Cerebellum (tissue), 4 donors: ENCODE measurements at places on chromosomes 3 and 15. TPM values are rescaled to one million over a fixed set of nuclear protein-coding genes. Genes with fewer than 3 reads are reported as not detected.

Gene LRRC31
- not detected for total RNA-seq

DNA sequence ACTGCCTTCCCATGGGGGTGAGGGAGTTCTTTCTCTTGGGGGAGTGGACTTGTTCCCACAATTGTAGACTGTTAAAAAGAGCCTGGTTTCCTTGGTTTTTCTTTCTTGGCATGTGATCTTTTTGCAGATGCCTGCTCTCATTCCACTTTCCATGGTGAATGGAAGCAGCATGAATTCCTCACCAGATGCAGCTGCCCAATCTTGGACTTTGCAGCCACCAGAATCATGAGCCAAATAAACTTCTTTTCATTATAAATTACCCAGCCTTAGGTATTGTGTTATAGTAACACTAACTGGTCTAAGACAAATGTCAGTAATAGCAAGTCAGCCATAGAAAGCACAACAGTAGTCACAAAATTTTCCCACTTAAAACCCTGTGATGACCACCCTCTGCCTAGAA, 260.5 kb upstream of the THBS1 start:
- DNase-seq = no peak

- DNase-seq = no peak
Observed at GRCh38 chr3:42698216-42698910, 4.2 kb downstream of the HHATL start.

Gene GNAI2
- total RNA-seq = 63.8 TPM

DNA sequence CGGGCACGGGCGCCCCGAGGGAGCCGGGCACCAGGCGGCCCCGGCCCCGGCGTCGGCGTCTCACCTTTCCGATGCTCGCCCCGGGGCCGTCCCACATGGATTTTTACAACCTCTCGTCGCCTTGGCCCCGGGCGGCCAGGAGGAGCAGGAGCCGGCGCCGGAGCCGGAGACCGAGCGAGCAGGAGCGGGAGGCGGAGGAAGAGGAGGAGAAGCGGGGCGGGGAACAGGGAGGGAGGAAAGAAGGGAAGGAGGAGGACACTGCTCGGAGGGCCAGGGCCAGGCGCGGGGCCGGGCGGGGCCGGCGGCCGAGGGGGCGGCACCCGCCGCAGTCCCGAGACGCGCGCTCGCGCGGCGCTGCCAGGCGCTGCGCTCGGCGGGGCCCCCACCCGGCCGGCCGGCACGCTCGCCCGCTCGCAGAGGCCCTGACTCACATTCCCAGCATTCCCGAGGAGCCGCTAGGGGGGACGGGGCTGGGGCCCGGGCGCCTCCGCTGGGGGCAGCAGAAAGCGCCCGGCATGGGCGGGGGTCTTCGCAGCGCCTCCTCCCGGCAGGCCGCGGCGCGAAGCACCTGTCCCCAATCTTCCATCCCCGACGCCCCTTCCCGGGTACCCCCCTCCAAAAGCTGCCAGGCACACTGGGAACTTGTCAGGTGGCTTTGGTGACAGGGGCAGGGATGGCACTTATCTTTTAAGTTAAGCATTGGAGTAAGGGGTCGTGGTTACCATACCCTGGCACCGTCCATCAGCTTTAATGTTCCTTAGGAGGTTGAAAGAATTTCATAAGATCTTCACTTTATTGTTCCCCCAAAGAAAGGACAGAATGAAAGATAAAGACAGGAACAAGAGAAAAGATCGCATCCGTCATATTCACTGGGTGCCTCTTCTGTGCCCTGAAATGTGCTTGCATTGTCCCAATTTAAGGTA, at the start of gene ERC2:
TSS of gene ERC2 (minus strand) at position 284 of the 923 bp plus-strand sequence.
- peak; percentile 78 for DNase-seq

GRCh38 chr3:146485297-146485696, 15.9 kb upstream of the PLSCR2 start:
- DNase-seq = no peak

Gene STAB1
- 19.8 TPM for total RNA-seq

DNA sequence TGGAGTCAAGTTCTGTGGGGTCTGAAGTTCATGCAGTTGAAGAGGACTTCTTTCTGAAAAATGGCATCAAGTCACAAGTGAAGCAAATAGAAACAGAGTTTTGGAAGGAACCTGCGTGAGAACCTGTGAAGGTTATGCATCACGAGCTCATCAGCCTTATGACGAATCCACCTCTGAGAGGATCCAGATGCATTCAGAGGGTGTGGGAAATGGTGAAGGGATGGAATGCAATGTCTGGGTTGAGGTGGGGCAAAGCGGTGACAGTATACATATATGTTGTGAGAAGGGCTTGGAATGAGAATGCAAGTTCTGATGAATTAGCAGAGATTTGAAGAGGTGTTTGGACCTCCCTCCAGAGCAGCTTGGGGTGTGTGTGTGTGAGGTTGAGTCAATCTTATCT, 382.1 kb upstream of the TBL1XR1 start:
- DNase-seq = no peak

DNA sequence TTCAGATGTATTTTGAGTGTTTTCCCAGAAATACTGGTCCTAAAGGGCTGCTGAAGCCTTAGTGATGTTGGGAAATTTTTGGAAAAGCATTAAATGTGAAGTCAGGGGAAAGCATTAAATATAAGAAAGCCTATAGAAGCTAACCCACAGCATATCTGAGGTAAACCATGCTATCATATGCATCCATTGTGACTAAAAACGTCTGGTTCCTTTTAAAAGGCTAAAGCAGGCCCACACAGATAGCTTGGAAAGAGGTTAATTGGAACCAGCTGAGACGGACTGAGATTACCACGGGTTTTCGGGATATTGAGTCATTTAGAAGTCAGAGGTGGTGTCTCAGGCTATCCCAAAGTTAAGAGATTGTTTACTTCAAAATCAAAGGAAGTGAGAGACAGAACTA, 78.2 kb downstream of the CYP19A1 start:
- no peak for DNase-seq

Gene CPA3
- total RNA-seq = 0.54 TPM

DNA sequence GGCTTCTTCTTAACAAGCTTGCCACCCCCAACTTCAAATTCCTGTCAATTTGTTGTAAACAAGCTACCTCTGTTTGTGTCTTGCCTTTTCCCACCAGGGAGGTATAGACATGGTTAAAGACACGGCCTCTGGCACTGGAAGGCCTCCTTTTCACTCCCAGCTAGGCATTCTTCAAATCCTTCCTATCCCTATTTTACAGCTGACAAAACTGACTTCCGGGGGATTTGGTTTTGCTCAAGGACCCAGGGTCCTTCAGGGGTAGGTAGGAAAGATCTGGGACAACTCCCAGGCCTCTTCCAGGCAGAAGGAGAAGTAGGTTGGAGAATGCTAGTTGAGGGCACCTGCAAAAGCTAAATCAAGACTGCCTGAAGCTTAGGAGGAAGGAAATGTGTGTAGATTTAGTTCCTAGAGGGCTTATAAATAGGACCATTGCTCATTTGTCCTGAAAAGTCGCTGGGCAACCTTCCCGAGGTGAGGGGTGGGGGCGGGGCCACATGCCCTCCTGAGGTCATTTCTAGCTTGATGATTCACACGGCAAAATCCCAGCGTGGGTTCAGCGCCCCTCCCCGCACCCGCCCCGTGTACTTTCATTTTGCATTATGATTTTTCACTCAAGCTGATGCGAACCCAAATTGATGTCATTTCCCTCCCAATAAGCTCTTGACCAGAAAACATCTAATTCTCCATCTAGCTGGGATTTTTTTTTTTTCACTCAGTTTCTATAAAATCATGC, 365.5 kb downstream of the SHQ1 start:
- no peak for DNase-seq

DNA sequence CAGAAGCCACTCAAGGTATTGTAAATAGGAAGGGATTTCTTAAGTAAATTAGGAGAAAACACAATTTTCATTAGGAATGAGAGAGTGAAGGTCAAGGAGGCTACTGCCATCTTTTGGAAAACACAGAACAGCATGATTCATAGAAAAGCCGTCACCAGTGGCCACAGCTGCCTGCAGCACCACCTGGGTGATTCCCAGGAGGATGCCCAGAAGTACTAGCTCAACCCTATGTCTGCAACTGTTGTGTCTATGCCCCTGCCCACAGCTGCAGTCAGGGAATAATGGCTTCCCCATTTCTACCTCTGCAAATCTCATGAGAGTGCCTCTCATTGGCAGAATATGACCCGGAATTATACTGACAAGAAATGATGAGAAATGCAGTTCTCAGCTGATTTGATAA, 300.0 kb downstream of the IGSF11 start:
- DNase-seq = no peak

- DNase-seq = no peak
Observed at GRCh38 chr3:71432044-71432975, 151.2 kb downstream of the FOXP1 start.

Gene ISY1
- total RNA-seq = 11.2 TPM

GRCh38 chr3:55521064-55521737, 34.1 kb upstream of the WNT5A start:
- no peak for DNase-seq

DNA sequence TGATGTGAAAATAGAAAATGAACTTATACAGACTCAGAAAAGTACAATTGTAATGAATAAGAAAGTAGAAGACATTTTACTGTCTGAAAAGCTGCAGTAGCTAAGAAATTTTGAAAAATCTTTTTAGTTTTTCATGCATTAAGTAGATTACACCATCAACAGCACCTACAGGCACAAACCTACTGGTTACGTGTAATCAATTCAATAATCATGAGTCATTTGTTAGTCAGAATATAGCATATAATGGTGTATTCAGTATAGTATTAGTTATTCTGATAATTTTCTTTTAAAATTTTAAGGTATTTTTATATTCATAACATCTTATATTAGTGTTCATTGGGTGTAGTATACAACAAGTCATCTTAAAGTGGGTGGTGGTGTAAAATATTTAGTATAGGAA, 550.5 kb upstream of the GBE1 start:
- no peak for DNase-seq

DNA sequence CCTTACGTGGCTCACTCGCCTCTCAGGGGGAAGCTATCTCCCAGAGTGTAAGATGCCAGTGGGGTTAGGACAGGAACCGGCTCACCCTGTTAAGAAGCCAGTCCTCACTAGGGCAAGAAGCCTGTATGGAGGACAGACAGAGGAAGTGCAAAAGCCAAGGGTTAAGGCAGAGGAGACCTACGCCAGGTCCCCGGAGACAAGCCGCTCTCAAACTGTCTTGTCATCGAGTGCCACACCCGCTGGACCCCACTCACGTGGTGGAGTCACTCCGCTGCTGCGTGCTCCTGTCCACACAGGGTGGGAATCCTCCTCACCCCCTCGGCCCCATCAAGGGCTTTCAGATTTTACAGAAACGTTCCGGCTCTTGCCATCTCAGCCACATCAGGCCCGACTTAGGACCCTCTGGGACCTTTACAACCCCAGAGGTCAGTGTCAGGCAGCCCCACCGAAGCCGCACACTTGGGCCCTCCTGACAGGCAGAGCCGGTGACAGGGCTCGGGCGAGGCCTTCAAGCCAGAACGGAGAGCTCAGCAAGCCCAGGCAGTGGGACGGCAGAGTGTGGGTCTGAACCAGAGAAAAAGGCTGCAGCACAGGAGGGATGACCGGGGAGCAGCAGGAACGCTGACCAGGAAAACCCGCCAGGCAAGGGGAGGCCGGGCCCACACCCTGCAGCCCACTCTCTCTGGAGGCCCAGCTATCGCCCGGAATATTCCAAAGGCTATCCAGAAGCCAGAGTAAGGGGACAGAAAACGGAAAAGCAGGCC, 61.7 kb downstream of the XXYLT1 start:
- DNase-seq = no peak

- DNase-seq = no peak
Observed at GRCh38 chr3:16432714-16433113, 80.8 kb downstream of the RFTN1 start.

DNA sequence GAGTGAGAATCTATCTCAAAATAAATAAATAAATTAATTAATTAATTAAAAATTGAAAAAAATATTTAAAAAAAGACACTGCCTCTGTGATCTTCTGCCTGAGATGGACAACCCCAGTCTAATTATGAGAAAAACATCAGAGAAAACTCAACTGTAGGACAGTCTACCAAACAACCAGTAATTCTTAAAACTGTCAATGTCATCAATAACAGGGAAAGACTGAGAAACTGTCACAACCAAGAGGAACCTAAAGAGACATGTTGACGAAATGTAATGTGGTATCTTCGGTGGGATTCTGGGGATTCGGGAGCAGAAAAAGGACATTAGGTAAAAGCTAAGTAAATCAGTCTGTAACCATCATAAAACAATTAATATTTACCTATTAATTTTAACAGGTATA, 265.4 kb upstream of the LMCD1 start:
- no peak for DNase-seq

Gene PFN2
- 297 TPM for total RNA-seq

GRCh38 chr15:65416845-65417416, 5.8 kb downstream of the IGDCC4 start:
- no peak for DNase-seq

DNA sequence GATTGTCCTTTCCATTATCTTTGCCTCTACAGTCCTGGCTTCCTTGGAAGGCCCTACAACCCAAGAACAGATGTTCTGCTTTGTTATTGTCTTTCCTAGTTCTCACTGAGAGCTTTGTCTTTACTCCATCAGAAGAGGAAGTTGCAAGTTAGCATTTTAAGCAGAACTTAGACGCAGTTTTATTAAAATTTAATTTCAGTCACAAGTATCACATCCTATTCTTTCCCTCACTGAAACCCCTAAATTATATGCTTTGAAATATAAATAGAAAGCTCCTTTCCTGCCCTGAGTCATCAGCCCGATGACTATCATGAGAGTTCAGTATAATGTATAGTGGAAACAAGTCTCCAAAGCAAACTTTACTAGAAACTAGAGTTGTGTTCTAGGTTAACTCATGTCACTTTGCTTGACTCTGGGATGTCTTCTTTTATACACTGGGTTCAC, 291.2 kb upstream of the RBMS3 start:
- DNase-seq = no peak

Gene EAF2
- 11.1 TPM for total RNA-seq

Gene HDAC11
- total RNA-seq = 7.6 TPM

DNA sequence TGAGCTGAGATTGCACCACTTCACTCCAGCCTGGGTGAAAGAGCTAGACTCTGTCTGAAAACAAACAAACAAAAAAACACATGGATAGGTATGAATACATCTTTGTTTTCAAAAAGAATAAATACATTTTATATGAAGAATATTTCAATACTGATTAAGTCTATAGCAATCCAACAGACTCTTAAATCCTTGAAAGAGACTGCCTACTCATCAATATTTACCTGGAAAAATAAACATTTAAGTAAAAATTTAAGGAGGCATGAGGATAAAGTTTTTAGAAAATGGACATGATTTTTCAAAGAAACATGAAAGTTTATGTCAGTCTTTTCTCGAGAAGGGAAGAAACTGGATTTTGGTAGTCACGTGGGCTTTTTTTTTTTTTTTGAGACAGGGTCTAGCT, 5.4 kb downstream of the NKIRAS1 start:
- DNase-seq = no peak

DNA sequence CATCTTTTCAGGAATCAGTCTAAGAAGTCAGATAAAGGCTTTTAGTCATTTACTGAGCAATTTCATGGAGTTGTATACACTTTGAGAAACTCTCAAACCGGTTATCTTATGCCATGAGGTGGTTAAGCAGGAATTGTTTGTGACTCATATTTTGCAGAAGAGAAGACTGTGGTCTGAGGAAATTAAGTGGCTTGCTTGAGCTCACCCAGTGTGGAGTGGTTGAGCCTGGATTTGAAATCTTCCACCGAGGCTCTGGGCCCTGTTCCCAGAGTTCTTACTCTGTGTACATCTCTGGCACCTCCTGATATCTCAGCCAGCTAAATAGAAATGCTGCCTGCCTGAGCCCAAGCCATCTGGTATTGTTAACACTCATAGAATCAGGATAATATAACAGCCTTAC, 37.8 kb upstream of the BCL6 start:
- DNase-seq = peak; percentile 82

- no peak for DNase-seq
Observed at GRCh38 chr3:46524008-46524407, 26.2 kb downstream of the RTP3 start.

- DNase-seq = no peak
Observed at GRCh38 chr3:131733086-131733841, 230.5 kb upstream of the MRPL3 start.
